ENCODE measurements at places on chromosomes 1 and 21.

DNA sequence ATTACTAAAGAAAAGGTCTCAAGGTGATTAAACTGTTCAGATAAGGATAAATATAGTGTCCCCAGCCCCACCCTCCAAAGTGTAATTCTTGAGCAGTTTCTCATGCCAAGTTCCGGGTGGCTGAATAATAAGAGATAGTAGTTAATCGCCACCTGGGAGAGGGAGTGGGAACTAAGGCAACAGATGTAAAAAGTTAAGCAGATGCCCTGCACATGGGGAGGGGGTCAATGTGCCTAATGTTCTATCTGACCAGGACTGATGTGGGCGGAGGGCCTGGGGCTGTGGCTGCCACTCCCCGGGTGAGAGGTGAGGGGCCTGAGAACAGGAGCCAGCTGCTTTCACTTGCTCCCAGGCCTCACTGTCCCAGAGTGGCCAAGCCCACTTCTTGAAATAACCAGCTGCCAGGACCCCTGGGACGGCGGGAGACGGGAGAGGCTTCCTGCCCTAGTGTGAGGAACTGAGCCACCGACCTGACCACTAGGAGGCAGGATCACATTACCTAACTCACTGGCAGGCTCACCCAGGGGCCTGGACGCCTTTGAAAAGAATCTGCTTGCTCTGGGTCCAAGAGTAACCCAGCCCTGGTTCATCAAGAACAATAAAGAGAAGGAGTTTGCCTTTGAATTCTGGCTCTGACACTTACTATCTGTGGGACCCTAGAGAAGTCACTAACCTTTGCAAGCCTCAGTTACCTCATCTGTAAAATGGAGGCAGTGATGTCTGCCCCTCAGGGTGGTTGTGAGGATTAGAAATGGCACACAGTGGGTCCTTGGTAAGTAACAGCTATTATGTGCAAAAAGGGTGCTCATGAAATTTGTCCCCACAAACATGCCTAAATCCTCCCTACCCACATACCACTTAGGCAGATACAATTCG lies 179.2 kb downstream of the ATG4C start:
- DNase-seq, result no peak

- no peak for DNase-seq
Measured at GRCh38 chr1:64263856-64264255, 60.4 kb downstream of the UBE2U start.

- no peak for DNase-seq
Measured at GRCh38 chr1:162756523-162756922, 34.0 kb upstream of the HSD17B7 start.

DNA sequence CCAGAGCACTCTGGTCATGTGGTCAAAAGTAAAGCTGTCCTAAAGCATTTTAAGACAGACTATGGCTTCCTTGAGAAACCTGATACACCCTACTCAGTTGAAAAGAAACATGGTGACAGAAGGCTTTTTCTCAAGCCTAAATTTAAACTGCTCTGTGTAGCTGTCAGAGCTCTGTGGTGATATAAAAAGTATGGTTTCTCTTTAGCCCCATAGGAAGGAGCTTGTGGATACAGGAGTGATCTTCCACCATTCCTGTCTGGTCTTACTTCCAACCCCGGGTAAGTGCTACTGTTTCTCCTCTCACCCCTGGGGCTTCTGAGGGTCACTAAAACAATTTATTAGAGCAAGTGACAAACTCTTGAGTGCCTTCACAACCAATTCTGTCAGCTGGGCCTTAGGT lies 8.5 kb downstream of the TP53BP2 start:
- DNase-seq, result no peak

GRCh38 chr1:117674521-117675400 lies 68.9 kb downstream of the TENT5C start:
- no peak for DNase-seq

DNA sequence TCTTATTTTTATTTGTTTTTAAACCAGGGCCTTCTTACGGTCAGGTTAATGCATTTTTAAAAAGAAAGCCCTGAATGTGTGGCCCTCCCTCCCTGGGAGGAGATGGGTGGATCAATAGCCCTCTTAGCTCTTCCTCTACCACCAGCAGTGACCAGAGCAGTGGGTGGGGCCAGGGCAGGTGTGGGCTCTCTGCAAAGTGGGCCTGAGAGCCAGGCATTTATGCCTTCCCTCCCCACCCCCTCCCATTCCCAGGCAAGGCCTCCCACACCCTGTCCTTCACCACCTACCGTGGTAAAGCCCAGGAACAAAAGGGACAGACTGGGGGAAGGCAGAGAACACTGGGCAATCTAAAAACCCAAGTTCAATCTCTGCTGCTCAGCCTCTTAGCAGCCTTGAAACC lies 63.9 kb downstream of the SSBP3 start:
- no peak for DNase-seq

- no peak for DNase-seq
Measured at GRCh38 chr1:20401405-20402010, 84.5 kb downstream of the CAMK2N1 start.

- DNase-seq, result no peak
Measured at GRCh38 chr1:172754609-172755008, 95.7 kb downstream of the FASLG start.

GRCh38 chr1:17201201-17202021 lies 3.5 kb upstream of the PADI1 start:
- no peak for DNase-seq

DNA sequence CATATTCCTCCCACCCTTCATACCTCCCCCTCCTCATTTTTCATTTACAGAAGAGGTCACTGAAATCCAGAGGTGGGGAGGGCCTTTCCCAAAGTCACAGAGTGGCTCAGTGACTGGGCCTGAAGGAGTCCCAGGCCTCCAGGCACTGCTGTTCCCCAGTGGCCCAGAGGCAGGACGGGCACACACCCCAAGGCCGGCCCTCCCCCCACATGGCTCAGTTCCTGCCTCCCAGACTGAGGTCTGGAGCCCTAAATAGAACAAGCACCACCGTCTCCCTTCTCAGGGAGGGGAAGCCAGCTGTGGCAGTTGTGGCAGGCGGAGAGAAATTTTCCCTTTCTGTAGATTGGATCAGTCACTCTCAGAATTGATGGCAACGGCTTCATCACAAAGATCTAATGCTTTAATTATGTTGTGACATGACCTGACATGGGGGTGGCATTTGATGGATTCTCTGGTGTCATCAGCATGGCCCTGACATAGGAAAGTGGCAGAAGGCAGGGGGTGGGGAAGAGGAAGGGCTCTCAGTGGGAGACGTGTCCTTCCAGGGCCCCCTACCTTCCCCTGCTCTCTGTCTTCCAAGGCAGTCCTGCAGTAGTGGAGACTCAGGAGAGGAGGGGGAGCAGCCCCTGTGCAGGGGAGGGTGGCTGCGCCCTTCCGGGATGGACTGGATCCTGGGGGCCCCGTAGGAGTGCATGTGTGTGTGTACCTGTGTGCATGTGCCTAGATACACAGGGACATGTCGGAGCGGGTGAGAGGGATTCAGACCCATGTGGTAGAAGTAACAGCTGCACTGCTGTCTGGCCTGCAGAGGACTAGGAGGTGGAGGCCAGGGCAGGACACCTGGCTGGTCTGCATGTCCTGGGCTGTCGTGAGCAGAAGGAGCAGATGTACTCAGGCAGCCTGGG lies 41.2 kb upstream of the FOXO6 start:
- DNase-seq, result no peak

Measured in NCI-H1105 (cell line).